Neural crest cell (in vitro differentiated cells): ENCODE measurements at places on chromosomes 6 and 20. TPM values are rescaled to one million over a fixed set of nuclear protein-coding genes. Genes with fewer than 3 reads are reported as not detected.

DSP gene
- total RNA-seq = 9.4 and 9.5 TPM in 2 replicates

NHLRC1 gene
- total RNA-seq = 0.72 and 0.93 TPM in 2 replicates

OOEP gene
- total RNA-seq = not detected in 2 replicates

GNAS-AS1 gene
- 3.8 and 6.3 TPM in 2 replicates for total RNA-seq

RIPOR3 gene
- total RNA-seq = 0.43 and 0.44 TPM in 2 replicates

DNA sequence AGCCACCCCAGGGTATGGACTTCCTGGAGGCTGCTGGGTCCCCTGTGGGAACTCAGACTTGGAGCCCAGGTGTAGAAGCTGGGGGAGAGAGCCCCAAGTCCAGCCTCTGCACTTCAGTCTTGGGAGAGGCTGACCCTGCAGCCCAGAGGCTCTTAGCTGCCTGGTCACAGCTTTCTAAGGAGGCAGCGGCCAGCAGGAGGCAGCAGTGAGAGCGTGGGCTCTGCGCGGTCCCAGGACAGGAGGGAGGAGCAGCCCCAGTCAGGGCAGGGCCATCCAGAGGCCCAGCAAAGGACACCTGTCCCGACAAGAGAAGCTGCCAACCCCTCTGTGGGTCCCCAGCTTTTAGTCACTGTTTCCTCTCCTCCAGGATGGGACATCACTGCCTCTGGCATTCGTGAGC lies 9.4 kb downstream of the TREML2 start:
- H3K4me3 ChIP-seq = no peak overlapping the region
- no peaks in the 10 kb centered on the region for H3K4me1 ChIP-seq
- peak; percentile 17 for DNase-seq
- H3K27me3 ChIP-seq = peaks cover 26% of the 10 kb centered on the region
- no peak overlapping the region for H3K27ac ChIP-seq

DNA sequence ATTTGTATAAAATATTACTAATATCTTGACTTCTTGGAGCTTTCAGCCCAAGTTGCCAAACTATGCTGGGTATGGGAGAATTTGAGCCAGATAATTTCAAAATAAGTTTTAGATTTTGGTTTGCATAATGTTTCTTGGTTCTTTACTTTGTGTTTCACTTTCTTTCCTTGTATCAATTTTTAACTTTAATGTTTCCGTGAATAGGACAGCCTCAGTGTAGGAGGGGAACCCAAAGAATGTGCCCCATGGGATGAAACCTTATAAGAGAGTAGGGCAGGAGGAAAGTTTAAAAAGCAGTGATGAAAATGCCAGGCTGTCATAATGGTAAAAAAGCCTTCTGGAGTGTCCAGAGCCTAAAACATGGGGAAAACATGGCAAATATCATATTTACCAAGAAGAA lies 252.4 kb upstream of the IRAK1BP1 start:
- H3K27me3 ChIP-seq = no peaks in the 10 kb centered on the region
- H3K4me1 ChIP-seq = no peaks in the 10 kb centered on the region
- no peak overlapping the region for H3K27ac ChIP-seq
- H3K4me3 ChIP-seq = no peak overlapping the region
- no peak for DNase-seq

- H3K27ac ChIP-seq = no peak overlapping the region
- peaks cover 2% of the 10 kb centered on the region for H3K36me3 ChIP-seq
Measured at GRCh38 chr6:89310929-89311328, 4.2 kb downstream of the GABRR2 start.

DNA sequence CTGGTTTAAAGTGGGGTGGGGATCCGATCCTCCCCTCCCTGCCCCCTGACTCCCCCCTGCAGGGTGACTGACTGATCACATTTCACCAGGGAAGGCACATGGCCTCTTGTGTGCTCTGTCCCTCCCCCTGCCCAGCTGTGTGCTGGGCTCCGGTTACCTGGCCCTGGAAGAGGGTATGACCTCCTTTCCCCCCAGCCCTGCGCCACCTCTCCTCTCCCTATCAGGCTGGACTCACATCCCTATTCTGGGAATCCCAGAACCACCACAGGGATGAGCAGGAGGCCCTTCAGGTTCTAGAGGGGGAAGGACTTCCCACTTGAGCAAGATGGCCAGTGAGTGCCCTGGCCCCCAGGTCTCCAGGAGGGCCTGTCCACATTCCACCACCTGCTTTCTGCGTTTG lies 2.1 kb upstream of the IP6K3 start:
- H3K27ac ChIP-seq = no peak overlapping the region
- no peak for DNase-seq
- no peaks in the 10 kb centered on the region for H3K36me3 ChIP-seq
- peaks cover 40% of the 10 kb centered on the region for H3K4me1 ChIP-seq

DNA sequence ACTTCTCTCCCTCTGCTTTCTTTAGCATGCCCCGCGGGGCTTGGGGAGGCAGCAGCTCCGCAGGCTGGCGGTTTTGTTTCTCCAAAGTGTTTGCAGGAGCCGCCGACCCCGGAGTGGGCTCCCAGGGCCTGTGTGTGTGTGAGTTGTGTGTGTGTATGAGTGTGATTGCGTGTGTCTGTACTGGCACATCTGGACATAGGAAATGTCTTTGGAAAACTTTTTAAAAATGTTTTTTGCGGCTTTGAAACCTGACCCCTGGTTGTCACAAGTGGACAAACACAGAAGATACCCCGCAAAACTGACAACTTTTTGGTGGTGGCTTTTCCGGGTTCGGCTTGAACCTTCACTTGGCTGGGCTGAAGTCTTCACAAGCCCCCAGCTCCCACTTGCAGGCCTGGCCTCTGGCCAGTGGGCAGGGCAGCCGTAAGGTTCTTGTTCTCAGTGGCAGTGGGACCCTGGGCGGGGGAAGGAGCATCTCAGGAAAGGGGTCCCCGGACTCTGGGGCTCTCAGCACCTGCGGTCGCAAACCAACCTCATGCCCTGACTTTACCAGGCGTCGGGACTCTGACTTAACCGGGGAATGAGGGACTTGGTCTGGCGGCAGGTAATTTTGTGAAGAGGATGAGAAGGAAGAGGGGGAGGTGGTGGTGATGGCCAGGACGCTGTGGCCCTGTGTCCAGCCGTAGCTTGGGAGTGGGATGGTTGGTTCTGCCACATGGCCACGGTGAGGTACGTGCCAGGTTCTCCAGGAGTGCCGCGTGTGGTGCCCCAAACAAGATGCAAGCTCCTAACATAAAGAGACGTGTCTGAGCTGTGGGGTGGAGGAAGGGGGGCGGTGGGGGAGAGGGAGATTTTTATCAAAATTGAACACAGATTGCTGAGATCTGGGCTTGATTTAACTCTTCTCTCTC lies 619 bp downstream of the DAAM2 start:
- H3K36me3 ChIP-seq = peaks cover 3% of the 10 kb centered on the region
- H3K27me3 ChIP-seq = peaks cover 8% of the 10 kb centered on the region
- H3K27ac ChIP-seq = no peak overlapping the region
- peak overlapping the region; percentile 87 for H3K4me3 ChIP-seq
- H3K4me1 ChIP-seq = peaks cover 43% of the 10 kb centered on the region

DNA sequence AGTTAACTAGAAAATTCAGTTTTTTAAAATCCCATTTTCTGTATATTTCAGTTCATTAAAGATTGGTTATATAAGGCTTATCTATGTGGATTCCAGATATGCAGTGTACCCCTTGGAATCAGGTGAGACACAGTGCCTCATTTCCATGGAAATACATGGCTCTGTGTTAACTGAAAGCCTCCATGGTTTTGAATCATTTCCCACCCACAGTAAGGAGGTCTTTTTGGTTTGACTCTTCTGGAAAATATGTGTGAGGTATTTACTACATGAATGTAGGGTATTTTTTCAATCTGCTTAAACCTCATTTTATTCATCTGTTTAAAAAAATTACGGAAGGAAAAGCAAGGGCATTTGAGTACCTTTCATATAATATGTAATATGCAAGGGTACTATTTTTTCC lies 25.5 kb downstream of the RNF144B start:
- H3K27me3 ChIP-seq = no peaks in the 10 kb centered on the region
- H3K36me3 ChIP-seq = no peaks in the 10 kb centered on the region
- no peaks in the 10 kb centered on the region for H3K4me1 ChIP-seq
- DNase-seq = no peak
- no peak overlapping the region for H3K27ac ChIP-seq
- no peak overlapping the region for H3K4me3 ChIP-seq

GRCh38 chr6:35161266-35161665 lies 20.1 kb upstream of the TCP11 start:
- no peak overlapping the region for H3K4me3 ChIP-seq
- H3K36me3 ChIP-seq = no peaks in the 10 kb centered on the region
